ENCODE measurements at places on chromosomes 13 and 19.

- no peak for DNase-seq
Measured at GRCh38 chr13:55199134-55199533, 1941.6 kb upstream of the PRR20A start.

- no peak for DNase-seq
Measured at GRCh38 chr13:54144828-54145227, 1116.2 kb downstream of the OLFM4 start.

- peak; percentile 69 for DNase-seq
Measured at GRCh38 chr19:46466536-46467196, 4.7 kb downstream of the PNMA8A start.

DNA sequence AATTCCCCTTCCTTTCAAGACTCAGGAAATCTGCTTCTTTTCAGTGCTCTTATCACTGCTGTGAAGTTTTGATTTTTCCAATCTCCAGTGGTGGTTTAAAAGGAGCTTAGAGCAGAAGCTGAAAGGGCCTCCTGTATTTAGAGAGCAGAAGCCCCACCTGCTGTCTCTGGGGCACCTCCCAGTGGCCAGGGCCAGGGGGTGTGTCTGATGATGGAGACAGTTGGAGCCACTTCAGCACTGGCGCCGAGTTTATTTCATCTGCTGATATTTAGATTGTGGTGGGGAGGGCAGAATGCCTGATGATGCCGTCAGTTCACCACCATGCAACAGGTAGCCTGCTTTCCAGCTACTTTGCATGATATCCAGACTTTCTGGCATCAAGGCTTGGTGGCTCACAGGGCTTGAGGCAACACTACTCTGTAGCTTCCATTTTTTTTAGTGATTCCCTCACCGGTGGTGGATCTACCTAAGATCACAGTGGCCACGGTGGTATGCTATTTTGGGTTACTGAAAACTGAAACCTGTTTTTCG, 371.9 kb downstream of the KCNRG start:
- no peak for DNase-seq

DNA sequence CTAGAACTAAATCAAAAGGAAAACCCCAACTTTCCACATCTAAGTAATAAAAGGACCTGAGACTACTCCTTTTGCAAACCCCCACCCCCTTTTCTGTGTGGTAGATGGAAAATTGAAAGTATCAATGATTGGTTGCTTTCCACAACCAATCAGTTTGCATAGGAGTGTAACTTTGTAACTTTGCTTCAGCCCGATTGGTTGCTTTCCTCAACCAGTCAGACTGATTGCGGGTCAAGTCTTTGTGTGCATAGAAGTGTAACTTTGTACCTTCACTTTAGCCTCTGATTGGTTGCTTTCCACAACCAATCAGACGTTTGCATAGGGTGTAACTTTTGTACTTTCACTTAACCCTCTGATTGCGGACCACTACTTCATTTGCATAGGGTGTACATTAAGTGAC, 8.0 kb upstream of the B3GLCT start:
- DNase-seq: no peak

GRCh38 chr13:40223585-40223984, 442.9 kb downstream of the FOXO1 start:
- DNase-seq: no peak

DNA sequence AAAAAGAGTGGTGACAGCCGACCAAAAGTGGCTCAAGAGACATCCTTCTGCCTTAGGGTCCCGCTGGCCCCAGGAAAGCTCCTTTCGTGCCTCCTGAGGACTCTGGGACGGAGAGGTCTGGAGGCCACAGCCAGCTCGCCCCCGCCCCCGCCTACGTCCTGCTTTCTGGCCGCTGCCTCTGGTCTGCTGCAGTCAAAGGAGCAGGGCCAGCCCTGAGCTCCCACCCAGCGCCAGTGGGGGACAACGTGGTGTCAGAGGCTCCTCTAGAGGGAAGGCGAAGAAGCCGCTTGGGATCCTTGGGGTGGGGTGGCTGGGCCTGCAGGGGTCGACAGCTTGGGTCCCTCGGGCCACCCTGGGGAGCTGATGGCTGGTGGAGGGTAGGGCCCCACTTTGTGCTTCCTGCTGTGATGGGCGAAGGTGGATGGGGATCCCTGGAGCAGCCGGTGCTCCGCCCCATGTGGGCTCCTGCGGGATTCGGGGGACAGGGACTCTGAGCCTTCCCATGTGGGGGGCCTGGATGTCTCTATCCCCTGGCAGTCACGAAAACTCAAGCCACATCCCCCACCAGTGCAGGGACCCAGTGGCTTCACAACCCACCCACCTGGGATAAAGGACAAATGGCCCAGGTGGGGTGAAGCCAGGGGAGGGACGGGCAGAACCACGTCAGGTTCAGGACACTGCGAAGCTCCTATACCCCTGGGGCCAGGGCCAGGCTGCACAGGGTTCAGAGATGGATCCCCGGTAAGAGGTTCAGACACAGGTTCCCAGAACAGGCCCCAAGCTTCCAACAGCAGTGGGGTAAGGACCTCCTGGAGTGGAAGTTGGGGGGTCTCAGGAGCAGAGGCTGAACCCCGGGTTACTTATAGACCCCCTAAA, 9.0 kb upstream of the DIRAS1 start:
- no peak for DNase-seq

DNA sequence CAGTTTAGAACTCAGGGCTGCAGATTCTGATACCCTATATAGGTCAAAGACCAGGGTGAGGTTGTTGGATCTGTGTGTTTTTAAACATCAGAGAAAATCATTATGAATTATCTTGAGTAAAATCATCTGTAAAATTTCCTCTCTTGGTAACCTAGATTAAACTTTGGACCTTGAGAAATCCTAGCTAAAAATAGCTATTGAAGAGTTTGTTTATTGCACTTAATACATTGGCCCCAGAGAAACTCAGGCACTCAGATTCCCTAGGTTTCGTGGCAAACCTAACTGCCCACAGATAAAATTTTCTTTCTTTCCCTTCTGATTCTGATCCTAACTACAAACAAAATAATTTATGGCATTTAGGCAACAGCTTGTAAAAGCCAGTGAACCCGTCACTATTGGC, 102.3 kb downstream of the GPC6 start:
- no peak for DNase-seq

DNA sequence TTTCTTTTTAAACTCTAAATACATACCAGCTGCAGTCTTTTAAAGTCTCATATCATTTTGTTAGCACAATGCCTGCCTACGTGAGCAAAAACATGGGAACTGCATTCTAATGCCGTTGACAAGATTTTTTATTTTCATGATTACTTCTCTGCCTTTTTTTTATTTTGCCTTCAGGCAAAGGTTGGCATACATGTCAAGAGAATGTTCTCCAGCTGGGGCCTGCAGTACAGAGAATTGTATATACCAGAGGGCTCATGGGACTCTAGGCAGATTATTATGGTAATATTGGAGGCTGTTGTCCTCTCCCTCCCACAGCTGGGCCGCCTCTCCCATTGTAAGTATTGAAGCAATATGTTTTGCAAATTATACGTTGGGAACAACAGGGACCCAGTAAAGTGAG, 53.9 kb upstream of the OBI1 start:
- no peak for DNase-seq

DNA sequence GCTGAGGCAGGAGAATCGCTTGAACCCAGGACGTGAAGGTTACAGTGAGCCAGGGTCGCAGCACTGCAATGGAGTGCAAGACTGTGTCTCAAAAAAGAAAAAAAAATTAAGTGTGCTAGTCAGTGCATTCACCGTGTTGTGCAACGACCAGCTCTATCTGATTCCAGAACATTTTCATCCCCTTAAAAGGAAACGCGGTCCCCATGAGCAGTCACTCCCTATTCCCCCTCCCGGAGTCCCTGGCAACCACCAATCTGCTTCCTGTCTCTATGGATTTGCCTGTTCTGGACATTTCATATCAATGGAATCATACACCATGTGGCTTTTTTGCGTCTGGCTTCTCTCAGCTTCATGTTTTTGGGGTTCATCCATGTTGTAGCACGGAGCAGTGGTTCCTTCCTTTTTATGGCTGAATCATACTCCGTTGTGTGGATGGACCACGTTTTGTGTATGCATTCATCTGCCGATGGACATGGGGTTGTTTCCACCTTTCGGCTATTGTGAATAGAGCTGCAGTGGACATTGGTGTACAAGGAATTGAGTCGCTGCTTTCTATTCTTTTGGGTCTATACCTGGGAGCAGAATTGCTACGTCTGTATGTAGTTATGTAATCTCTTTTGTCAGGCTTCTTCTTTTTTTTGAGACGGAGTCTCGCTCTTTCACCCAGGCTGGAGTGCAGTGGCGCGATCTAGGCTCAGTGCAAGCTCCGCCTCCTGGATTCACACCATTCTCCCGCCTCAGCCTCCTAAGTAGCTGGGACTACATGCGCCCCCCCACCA, 19.8 kb downstream of the MYO9B start:
- no peak for DNase-seq

- no peak for DNase-seq
Measured at GRCh38 chr19:58311345-58311865, 6.2 kb downstream of the ERVK3-1 start.

- no peak for DNase-seq
Measured at GRCh38 chr13:27379694-27380641, 44.5 kb upstream of the GTF3A start.

DNA sequence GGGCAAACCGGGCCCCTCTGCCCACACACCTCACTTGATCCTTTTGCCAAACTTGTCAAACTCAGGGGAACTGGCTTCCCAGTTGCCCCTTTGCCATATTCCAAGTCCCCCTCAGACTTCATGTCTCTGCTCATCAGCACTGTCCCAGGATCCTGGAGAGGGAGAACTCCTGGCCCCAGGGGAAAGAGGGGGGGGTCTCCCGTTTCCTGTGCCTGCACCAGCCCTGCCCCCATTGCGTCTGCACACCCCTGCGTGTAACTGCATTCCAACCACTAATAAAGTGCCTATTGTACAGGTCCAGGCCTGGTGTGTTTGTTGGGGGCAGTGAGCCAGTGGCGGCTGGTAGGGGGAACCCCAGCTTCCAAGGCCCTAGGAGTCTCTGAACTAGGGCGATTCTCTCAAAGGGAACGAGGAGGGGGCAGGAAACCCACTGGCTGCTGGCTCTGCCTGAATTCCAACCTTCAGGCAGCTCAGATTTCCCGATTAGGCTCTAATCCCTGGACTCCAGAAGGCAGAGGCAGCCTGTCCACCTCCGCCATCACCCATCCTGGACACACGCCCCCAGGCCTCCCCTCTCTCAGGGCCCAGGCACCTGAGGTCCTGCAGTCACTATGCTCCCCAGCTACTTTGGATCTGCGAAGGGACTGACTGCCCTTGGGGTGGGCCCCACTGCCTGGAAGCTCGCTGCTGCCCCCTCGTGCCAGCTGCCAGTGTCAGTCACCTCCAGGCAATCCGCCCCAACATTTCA, 9.7 kb upstream of the ILF3 start:
- DNase-seq: no peak

Data from GM04503 (cell line).